ENCODE measurements at places on chromosomes 5 and 9.

DNA sequence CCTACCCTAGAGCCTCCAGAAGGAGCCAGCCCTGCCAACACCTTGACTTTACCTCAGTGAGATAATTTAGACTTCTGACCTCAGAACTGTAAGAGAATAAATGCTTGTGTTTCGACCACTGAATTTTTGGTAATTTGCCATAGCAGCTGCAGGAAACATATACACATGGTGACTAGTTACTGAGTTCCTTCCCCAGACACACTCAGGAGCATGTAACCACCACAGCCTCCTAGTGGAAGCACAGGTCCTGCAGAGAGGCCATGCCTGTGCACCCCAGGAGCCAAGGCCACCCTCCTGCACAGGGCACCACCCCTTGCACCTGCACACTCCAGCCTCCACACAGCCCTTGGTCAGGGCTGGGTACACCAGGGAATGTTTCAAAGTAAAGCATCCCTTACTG, 7.6 kb upstream of the CAMSAP1 start:
- DNase-seq: no peak

GRCh38 chr9:82499337-82499736, 510.8 kb downstream of the SPATA31D1 start:
- no peak for DNase-seq

- DNase-seq: no peak
Measured at GRCh38 chr5:56564541-56565282, 250.6 kb upstream of the MAP3K1 start.

DNA sequence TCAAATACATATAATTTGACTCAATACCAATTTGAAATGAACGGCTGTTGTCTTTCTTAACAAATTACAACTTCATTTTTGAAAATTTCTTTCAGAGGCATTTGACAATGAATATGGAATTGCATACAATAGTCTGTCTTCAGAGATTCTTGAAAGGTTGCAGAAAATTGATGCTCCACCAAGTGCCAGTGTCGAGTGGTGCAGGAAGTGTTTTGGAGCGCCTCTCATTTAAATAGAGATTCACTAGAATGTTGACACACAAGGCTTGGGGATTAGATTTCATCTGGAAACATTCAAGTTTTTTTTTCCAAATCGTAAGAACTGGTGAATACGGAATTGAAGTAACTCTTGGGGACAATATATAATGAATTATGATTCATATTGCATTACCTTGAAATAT, 8.1 kb downstream of the RPS6 start:
- DNase-seq: no peak

GRCh38 chr5:97547999-97548738, 365.1 kb upstream of the RIOK2 start:
- no peak for DNase-seq

DNA sequence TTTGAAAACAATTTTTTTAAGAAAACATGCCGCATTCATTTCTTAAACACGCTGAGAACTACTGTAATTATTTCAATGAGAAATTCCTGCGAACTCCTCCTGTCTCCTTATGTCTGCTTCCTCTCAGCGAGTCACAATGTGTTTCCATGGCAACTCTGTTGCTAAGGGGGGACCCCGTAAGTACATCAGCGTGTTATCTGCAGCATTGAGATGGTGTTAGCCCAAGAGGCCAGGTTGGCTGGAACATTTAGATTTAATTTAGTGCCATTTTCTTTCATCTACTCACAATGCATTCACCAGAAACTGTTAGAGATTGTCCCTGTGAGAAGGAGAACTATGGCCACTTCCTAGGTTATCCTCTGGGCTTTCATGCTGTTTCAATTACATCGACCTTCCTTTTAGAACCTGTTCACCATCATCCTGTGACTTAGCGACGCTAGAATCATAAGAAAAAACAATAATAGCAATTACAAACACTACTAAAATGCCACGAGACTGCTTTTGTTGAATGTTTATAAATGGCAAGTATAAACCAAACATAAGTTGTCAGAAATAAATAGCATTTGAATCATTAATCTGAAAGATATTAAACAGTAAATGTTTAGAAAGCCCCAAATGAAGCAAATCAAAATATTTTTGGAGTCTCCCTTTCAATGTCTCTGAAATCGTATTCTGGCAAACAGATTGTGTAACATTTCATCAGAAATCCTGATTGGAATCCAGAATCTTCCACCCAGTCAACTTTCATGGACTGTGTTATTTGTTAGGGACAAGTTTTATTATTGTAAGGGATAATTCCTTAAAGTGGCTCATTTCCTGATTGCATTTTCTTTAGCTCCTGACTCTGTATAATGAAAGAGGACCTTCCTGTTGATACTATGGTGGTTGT, 39.7 kb upstream of the SHC3 start:
- no peak for DNase-seq

DNA sequence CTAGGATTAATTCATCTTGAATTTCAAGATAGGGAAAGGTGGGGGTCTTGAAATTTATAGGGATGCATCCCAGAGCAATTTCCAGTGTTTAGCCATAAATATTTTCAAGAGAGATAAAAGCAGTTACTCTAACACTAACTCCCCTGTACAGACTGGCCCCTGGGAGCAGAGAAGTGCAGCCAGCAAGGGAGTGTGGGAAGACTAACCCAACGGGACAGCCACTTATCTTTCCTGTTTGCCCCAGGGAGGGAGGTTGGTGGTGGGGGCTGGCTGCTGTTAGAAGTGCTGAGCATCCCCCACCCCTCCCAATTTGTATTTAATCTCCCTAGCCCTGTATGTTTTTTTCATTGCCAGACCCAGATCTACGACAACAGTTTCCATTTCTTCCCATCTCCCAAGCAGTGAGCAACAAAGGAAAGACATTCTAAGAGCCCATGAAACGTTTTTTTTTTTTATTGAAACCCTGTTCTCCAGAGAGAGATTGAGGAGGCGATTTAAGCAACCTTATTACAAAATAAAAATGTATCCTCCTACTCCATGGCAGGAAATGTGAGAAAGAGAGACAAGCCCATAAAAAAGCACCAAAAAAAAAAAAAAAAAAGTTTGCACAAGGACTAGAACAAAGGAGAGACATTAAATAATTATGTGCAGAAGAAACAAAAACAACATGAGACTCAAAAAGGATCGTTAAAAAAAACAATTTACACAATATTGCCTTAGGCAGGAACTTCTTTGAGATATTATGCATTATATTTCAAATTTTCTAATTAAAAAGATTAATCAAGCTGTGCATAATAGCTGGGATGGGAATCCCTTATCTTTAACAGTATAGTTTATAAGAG, 343.4 kb downstream of the ARHGEF28 start:
- no peak for DNase-seq

DNA sequence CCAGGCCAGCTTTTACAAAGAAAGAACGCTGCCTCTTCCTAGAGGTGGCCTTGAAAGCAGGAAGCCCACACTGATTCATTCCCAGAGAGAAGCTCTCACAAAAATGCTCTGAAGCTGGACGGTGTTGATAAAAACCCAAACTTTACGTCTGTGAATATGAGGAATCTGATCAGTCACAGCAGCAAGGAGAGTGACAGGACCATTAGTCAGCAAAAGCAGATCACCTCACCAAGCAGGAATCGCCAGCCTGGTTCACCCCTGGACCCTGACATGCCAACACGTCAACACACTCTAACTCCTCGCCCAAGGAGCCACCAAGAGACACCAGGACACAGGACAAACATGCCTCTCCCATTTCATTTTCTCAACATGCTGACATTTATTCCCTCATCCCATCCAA, 70.6 kb upstream of the ZNF622 start:
- no peak for DNase-seq

GRCh38 chr5:174777111-174777510, 52.7 kb downstream of the MSX2 start:
- no peak for DNase-seq

GRCh38 chr5:16467363-16468219, 2.0 kb upstream of the ZNF622 start:
- DNase-seq: no peak

GRCh38 chr5:14582797-14583137, 1.2 kb downstream of the OTULINL start:
- DNase-seq: no peak

GRCh38 chr5:76175821-76176403, 92.7 kb downstream of the SV2C start:
- DNase-seq: no peak

GRCh38 chr9:101130054-101130453, 101.5 kb downstream of the PLPPR1 start:
- DNase-seq: no peak

DNA sequence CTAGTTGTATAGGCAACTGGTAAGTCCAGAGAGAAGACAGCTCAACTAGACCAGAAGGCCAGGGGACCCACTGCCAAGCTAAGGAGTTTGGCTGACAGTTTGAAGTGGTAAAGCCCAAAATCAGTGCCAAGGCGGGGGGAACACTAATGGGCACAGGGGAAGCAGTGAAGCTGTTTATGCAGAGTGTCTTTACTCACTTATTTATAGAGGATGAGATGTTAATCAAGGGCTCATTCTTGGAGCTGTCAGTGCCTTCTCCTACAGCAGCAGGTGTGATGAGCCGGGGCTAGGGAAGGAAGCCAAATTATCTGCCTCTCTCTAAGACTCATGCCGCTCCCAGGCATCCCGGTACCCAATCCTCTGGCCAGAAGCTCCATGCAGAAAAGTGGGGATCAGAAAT, 75.2 kb upstream of the GALNT10 start:
- DNase-seq: no peak

GRCh38 chr5:133848341-133848811, 120.0 kb downstream of the C5orf15 start:
- peak; percentile 34 for DNase-seq

- no peak for DNase-seq
Measured at GRCh38 chr5:169592937-169593650, 9.5 kb downstream of the SPDL1 start.

DNA sequence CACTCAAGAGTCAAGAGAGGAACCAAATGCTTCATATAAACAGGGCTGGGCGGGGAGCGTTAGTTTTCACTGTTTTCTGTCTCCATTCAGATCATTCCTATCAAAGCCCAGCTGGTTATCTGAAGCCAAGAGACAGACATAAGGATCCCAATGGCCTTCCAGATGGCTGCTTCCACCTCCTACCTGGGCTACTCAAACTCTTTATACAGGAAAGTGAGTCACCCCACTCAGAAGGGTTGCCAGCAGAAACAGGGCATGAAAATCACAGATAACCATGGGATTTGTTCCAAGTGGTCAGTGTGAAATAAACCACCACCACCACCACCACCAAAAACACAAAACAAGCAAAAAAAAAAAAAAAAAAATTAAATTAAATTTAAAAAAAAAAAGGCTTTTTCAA, 5.5 kb downstream of the PRSS3 start:
- no peak for DNase-seq

GRCh38 chr9:17622141-17622540, 43.3 kb downstream of the SH3GL2 start:
- no peak for DNase-seq

- DNase-seq: no peak
Measured at GRCh38 chr9:89006996-89007967, 16.0 kb downstream of the S1PR3 start.

- no peak for DNase-seq
Measured at GRCh38 chr5:12691330-12691729, 787.1 kb upstream of the CTNND2 start.

GRCh38 chr9:17134396-17135294, at the start of gene CNTLN:
Gene CNTLN, plus strand, starts transcription at chr9:17135040. Its CDS starts 26 bp downstream, at chr9:17135066.
- DNase-seq: peak; percentile 94
